Endothelial cell (in vitro differentiated cells): ENCODE measurements at places on chromosomes 7 and 10. TPM values are rescaled to one million over a fixed set of nuclear protein-coding genes. Genes with fewer than 3 reads are reported as not detected.

Gene IL15RA
- 0.97 TPM for total RNA-seq

Gene EXOC4
- total RNA-seq = 94.0 TPM

Gene CLEC2L
- not detected for total RNA-seq

Gene CALHM3
- not detected for total RNA-seq

Gene SEMA4G
- total RNA-seq = 8.0 TPM

Gene PLEKHA8
- total RNA-seq = 43.8 TPM

Gene FAM20C
- total RNA-seq = 3.1 TPM

Gene PAOX
- 6.6 TPM for total RNA-seq

Gene STEAP2
- total RNA-seq = 0.49 TPM

Gene SPDYE16
- not detected for total RNA-seq

Gene TRPV6
- not detected for total RNA-seq

Gene CALD1
- total RNA-seq = 230 TPM

DNA sequence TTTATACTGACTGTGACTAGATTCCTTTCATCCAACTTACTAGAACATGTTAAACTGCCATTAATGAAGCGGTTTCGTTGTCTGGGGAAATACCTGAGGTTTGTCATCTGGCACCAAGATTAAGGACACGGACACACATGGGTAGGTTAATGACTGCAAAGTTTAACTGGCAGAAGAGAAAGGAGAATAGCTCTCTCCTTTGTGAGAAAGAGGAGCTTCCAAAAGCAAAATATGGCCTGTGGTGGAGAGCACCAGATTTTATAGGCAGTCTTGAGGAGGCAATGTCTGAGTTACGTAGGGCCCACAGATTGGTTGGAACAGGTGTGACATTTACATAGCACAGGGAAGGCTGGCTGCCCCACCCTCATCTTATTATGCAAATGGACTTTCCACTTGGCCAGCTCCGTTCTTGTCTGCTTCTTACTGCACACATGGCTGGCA, 1193.0 kb upstream of the CELF2 start:
- DNase-seq = no peak

DNA sequence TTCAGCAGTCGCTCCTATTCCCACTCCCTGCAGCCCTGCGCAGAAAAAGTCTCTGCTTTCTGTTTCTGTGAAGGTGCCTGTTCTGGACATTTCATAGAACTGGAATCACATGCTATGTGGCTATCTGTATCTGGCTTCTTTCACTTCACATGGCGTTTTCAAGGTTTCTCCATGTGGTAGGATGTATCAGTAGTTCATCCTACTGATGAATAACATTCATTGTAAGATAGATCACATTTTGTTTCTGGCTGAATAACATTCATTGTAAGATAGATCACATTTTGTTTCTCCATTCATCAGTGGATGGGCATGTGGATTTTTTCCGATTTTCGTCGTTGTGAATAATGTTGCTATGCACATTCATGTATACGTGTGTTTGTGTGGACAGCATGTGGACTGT, 44.5 kb downstream of the HSPA12A start:
- no peak for DNase-seq

DNA sequence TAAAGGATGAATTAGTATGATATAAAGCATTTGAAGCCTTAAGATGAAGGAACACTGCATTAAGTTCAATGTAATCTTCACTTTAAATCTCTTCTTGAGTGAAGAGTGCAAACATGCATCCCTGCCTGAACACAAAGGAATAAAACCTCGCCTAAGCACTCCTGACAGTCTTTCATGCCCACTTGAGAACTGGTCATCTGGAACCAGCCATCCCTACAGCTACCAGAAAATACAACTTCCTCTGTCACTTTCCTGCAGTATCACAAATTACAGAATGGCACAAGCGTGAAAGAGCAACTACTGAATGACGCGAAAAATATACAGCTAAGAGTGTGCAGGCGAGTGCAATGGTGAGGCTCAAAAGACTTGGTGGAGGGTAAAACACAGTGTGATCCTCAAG, 1079.9 kb downstream of the CNTNAP2 start:
- no peak for DNase-seq

DNA sequence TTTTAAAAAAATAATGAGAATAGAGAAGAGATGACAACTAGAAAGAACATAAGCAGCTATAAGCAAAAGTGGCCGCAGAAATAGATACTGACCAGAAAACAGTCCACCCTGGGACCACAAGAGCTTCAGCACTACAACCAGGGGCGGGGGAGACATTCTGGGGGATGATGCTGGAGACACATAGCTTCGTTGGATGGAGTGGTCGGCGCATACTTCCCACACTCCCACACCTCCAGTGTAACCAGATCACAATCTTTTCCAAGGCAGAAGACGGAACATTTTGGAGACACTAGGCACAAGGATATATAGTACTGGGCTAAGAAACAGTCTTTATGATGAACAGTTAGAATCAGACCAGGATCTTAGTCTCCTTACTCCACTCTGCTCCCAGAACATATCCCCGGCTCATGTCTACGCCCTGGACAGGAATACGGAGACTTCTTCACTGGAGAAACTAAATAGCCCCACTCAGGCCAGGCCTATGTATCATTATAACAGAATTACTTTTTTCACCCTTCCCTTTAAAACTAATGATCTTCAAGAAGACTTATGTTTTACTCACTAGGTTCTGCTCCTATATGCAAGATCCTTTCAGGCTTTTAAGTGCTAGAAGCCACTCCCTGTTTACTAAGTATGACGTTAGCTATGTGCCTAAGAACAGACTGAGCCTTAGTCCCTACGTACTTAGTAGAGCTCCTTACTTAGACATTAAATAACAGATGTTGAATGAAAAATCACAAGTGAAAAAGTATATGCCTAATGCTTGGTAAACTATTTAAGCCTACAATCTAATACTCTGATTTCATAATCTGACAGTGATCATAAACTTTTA, 169.6 kb downstream of the SRPK2 start:
- DNase-seq = no peak

GRCh38 chr10:78291722-78292121, 258.1 kb downstream of the RPS24 start:
- DNase-seq = no peak

GRCh38 chr7:139526578-139527544, 3.4 kb downstream of the CLEC2L start:
- no peak for DNase-seq

DNA sequence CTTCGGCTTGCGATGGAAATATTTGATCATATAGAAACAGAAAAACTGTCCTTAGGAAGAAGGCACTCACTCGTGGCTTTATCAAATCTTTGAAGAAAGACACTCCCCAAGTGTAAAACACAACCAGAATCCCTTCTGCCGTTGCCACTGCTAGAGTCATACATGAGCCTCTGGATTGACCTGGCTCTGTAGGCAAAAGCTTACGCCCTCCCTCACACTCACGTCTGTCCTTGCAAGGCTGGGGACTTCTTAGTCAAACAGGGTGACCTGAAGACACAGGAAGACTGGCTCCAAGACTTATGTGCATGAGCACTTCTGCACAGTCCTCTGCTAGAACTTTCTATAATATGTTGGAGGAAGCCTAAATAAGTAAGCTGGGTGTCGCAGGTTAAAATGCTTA, 135.4 kb upstream of the MDFIC start:
- no peak for DNase-seq

GRCh38 chr10:110212119-110213006, 5.0 kb downstream of the MXI1 start:
- no peak for DNase-seq

DNA sequence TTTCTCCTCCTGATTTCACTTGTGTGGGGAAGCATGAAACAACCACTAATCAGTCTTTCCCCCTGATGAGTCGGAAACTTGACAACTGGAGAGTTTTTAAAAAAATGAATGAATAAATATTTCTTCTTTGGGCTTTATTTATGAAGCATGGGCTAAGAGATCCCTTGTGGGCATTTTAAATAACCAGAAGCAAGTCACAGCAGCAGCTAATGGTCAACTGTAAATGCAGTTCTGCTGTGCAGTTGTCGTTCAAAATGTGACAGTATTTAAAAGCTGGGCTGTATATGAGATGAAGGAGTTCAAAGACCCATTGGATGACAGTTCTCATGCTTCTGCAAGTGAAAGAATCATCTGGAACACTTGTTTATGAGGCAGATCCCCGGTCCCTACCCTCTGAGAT, 54.1 kb downstream of the STEAP1B start:
- no peak for DNase-seq

DNA sequence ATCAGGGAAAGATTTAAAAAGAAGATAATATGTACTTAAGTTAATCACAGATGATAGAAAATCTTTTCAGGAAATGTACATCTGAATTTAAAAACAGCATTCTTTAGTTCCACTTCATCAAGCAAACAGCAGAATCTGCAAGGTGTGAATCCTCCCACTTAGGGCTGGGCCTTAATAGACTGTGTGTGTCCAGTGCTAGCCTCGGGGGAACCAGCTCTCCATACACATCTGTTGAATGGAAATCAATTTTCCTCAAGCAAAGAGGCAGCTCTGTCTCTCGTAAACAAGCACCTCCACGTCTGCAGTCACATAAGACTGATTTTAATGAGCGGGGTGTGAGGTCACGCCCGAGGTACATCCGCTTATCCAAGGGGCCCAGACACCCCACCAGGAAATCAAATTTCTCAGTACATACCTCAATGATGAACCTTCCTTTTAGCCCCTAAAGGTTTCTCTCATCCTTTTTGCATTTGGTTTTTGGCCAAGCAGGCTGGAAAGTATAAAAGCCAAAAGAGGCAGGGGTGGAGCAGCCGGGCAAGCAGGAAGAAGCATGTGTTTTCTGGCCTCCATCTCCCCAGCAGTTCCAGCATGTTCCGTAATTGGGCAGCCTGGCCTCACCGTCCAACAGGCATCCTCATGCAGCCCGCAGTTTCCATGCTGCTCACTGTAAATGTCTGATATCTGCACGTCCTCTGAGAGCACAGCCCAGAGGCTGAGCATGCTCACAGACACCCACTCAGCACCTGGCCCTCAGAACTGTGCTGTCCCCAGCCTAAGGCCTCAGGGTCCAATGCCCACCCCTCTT, 131.3 kb downstream of the GLI3 start:
- no peak for DNase-seq

DNA sequence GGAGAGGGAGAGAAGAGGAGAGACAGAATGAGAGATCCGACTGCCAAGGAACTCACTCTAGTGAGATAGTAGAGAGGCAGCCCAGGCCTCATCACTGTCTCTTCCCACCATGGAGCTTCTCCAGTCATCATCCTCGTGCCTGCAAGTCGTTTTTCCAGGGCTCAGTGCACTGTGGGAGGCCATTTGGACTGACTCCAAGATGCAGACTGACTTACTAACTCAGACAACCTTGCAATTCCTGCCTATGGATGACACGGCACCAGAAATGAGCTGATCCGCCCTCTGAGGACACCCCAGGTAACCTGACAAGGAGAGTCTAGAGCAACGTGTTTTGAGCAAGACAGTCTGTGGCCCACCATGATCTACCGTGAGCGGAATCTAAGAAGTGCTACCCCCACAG, 154.9 kb downstream of the GLI3 start:
- DNase-seq = no peak

GRCh38 chr7:100897772-100898454, 2.2 kb upstream of the ACHE start:
- no peak for DNase-seq

DNA sequence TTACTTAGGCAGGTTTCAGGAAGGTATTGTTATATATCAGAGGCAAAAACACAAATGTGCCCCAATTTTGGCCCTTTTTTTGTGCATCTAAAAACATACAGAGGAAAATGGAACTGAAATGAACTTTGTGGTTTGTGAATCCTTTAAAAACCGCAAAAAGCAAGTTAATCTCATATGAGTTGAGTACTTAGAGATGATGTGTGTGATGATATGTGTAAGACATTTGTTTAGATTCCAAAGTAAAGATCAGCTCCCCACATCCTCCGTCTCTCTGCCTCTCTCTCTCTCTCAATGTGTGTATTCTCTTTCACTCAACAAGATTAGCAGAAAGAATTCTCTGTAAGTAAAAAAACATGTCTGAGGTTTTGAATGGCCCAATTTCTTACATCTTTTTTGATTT, 201.9 kb downstream of the MALRD1 start:
- DNase-seq = no peak

- DNase-seq = no peak
Observed at GRCh38 chr7:29087840-29088170, 58.5 kb downstream of the CPVL start.

DNA sequence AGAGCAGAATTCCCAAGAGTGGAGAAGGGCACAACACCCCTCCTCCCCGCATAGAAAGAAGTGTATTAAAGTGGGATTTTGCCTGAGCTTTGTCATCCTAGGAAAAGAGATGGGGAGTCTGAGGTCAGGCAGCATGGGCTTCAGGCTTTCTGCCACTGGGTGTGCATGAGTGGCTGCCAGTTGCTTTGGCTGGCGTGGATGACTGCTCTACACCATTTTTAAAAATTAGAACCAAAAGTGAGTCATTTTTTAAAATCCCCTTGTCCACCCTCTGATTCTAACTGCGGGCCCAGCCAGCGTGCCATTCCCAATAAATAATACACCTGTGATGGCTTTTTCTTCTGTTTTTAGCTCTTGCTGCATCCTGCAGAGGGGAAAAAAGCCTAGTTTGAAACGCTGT, 13.4 kb downstream of the SLC29A3 start:
- no peak for DNase-seq

- no peak for DNase-seq
Observed at GRCh38 chr7:130131964-130132875, 61.9 kb downstream of the KLHDC10 start.
